ENCODE measurements at places on chromosomes 5 and 9. TPM values are rescaled to one million over a fixed set of nuclear protein-coding genes. Genes with fewer than 3 reads are reported as not detected.

GRCh38 chr9:87609002-87609401 lies 111.3 kb downstream of the DAPK1 start:
- no peak overlapping the region for H3K27ac ChIP-seq
- no peak overlapping the region for H3K4me3 ChIP-seq
- H3K27me3 ChIP-seq = no peaks in the 10 kb centered on the region
- H3K36me3 ChIP-seq = no peaks in the 10 kb centered on the region
- H3K4me1 ChIP-seq = peaks cover 1% of the 10 kb centered on the region

- peaks cover 45% of the 10 kb centered on the region for H3K4me1 ChIP-seq
- H3K4me3 ChIP-seq = no peak overlapping the region
- no peaks in the 10 kb centered on the region for H3K36me3 ChIP-seq
- H3K27me3 ChIP-seq = no peaks in the 10 kb centered on the region
- DNase-seq = no peak
Observed at GRCh38 chr5:80250801-80251200, 5.0 kb downstream of the SERINC5 start.

GRCh38 chr9:75431375-75431774 lies 343.1 kb downstream of the OSTF1 start:
- no peaks in the 10 kb centered on the region for H3K36me3 ChIP-seq
- no peak for DNase-seq
- peak overlapping the region; percentile 82 for H3K27ac ChIP-seq
- no peaks in the 10 kb centered on the region for H3K27me3 ChIP-seq
- H3K4me1 ChIP-seq = no peaks in the 10 kb centered on the region

GRCh38 chr5:173311818-173312585 lies 16.2 kb downstream of the STC2 start:
- no peaks in the 10 kb centered on the region for H3K36me3 ChIP-seq
- H3K4me1 ChIP-seq = peaks cover 35% of the 10 kb centered on the region
- H3K27me3 ChIP-seq = no peaks in the 10 kb centered on the region
- no peak overlapping the region for H3K4me3 ChIP-seq

DNA sequence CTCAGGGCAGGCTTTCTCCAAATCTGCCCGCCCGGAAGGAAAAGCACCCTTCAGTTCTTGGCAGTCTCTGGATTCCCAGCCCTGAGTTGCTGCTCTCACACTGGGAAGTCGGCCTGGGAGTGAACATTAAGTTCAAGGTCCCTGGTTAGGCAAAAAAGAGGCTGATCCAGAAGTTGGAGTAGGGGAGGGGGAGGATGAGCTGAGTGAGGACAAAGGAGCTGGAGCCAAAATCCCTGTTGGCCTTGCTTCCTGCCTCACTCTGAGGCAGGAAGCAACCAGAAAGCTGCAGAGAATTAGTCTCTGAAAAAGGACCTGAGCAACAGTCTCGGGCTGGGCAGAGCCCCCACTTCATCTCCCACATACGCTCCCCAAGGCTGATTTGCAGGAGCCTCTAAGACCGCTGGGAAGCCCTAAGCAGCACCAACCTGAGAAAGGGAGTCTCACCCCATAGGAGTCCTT lies 15.0 kb upstream of the RPS14 start:
- H3K4me1 ChIP-seq = no peaks in the 10 kb centered on the region
- DNase-seq = no peak
- no peaks in the 10 kb centered on the region for H3K36me3 ChIP-seq
- H3K27me3 ChIP-seq = no peaks in the 10 kb centered on the region

- DNase-seq = no peak
- no peak overlapping the region for H3K4me3 ChIP-seq
- no peaks in the 10 kb centered on the region for H3K27me3 ChIP-seq
- no peak overlapping the region for H3K27ac ChIP-seq
Observed at GRCh38 chr5:16603295-16603694, 13.5 kb downstream of the RETREG1 start.

- no peaks in the 10 kb centered on the region for H3K4me1 ChIP-seq
- no peak overlapping the region for H3K4me3 ChIP-seq
- no peaks in the 10 kb centered on the region for H3K27me3 ChIP-seq
Observed at GRCh38 chr5:140056880-140057279, 13.8 kb upstream of the NRG2 start.

DNA sequence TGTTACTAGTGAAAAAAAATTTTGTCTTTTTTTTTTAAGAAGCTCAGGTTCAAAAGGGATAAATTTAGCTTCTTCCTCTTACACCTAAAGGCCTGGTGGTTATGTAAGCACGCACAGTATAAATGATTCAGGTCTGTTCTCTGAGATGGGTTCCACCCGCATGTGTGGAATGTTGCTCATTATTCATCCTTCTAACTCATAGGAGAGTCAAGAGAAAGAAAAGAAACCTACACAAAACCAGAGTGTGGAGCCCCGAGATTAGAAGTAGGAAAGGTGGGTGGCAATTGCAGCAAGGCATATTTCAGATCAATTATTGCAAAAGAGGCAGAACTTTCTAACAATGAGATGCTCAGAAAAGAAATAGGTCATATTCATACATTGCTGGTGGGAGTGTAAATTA lies 13.5 kb downstream of the PLAC8L1 start:
- no peaks in the 10 kb centered on the region for H3K27me3 ChIP-seq
- DNase-seq = no peak
- no peak overlapping the region for H3K4me3 ChIP-seq
- H3K36me3 ChIP-seq = no peaks in the 10 kb centered on the region
- no peak overlapping the region for H3K27ac ChIP-seq

GRCh38 chr9:21672761-21673160 lies 129.7 kb upstream of the MTAP start:
- H3K27ac ChIP-seq = no peak overlapping the region
- DNase-seq = no peak
- H3K36me3 ChIP-seq = no peaks in the 10 kb centered on the region
- H3K4me3 ChIP-seq = no peak overlapping the region
- no peaks in the 10 kb centered on the region for H3K4me1 ChIP-seq
- H3K27me3 ChIP-seq = no peaks in the 10 kb centered on the region

EQTN gene
- total RNA-seq = not detected

RFX3 gene
- total RNA-seq = 14.9 TPM

KIAA0825 gene
- total RNA-seq = 4.8 TPM

LCP2 gene
- total RNA-seq = 52.8 TPM

Data from tibial nerve (tissue), 4 donors.